ENCODE measurements at places on chromosomes 16 and 17.

DNA sequence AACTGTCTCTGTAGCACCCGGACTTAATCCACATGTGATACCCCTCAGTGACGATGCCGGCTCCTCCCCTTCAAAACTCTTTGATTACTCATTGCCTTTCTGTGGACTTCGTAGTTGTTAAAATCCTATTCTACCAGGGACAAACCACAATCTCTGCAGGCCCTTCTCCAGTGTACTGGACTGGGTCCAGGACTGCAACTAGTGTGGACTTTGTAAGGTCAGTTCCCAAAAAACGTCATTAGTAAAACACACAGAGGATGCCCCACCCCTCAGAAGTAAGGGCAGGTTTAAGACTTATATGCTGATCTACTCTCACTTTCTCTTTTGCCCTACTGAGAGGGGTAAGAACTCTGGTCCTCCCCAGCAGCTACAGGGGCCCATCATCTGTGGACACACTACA lies 10.5 kb upstream of the NUDT7 start:
- DNase-seq = no peak

DNA sequence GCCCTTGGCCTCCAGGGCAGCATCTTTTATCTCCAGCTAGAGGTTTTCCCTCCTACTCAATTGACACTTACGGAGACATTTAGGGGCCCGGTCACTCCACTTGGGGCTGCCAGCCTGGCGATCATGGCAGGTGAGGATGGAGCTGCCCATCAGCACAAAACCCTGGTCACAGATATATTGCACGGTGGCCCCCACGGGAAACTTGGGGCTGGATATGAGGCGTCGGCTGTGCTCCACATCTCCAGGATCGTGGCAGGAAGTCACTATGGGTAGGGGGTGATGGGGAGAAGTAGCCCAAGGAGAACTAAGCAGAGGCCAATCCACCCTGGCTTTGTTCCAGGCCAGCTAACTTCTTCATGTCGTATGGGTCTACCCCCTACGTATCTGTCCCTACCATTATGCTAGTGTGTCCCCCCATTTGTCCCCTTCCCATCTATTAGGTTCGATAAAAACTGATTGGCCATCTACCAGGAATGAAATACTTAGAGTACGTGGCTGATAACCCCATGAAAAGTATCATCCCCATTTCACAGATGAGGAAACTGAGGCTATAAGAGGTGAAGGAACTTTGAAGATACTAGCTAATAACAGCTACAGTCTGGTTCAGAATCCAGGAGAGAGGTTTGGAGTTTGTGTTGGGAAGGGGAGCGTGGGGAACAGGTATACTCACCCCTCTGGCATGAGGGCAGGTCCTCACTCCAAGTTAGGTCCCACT lies 6.1 kb upstream of the PHF12 start:
- DNase-seq = peak; percentile 49

- DNase-seq = no peak
Observed at GRCh38 chr17:57282296-57282695, 26.0 kb downstream of the MSI2 start.

DNA sequence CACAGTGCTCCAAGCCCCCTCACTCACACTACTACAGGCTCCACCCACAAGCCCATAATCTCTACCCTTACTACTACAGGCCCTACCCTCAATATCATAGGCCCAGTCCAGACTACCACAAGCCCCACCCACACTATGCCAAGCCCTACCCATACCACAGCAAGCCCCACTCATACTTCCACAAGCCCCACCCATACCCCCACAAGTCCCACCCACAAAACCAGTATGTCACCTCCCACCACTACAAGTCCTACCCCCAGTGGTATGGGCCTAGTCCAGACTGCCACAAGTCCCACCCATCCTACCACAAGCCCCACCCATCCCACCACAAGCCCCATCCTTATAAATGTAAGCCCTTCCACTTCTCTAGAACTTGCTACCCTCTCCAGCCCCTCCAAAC lies 13.8 kb downstream of the RIPOR1 start:
- DNase-seq = peak; percentile 76

- peak; percentile 89 for DNase-seq
Observed at GRCh38 chr17:74201250-74201649, 2.2 kb upstream of the RPL38 start.

DNA sequence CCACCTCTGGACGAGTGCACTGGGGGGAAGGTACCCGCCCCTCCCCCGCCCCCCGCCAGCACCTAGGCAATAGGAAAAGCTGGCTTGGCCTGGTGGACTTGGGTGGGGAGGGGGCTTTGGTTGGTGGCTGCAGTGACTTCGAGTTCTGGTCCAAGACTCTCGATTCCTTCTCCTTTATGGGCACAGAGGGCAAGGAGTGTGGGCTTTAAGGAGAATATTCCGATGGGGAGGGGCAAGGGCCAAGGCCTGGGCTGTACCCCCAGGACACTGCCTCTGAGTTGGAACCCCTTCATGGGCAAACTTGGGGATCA lies 409 bp downstream of the ACSF2 start:
- DNase-seq = no peak

DNA sequence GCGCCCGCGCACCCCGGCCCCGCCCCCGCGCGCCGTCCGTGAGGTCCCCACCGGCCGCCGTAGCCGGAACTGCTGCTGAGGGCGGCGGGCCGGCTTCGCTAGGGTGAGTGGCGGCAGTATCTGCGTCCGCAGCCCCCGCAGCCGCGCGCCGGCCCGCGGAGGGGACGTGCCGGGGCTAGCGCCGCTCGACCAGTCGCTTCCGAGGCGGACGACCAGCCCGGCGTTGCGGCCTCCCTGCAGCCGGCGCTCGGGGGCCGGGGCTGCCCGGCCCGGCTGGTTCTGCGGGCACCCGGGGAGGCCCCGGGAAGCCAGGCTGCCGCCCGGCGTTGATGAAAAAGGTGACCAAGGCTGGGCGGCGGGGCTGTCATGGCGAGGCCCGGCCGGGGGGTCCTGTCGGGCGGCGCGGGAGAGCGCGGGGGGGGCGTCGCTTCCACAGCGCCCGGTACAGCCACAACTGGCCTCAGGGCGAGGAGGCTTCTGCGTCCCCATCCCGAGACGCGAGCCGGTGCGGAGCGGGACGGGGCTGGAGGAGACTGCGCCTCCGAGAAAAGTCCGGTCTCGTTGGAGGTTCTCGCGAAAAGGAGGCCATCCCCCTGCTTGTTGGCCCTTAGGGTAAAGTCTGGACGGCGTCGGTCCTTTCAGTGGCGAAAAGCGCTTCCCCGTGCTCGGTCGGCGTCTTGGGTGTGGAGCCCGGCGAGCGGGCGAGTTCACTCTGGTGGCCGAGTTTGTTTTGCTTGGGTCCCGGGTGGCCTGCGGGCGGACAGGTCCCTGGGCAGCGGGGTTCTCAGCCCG lies at the start of gene CRAMP1:
Gene CRAMP1 (plus strand): TSS at position 41 of the 792 bp plus-strand sequence. CDS start 2,280 bp downstream, outside the sequence.
- peak; percentile 74 for DNase-seq

DNA sequence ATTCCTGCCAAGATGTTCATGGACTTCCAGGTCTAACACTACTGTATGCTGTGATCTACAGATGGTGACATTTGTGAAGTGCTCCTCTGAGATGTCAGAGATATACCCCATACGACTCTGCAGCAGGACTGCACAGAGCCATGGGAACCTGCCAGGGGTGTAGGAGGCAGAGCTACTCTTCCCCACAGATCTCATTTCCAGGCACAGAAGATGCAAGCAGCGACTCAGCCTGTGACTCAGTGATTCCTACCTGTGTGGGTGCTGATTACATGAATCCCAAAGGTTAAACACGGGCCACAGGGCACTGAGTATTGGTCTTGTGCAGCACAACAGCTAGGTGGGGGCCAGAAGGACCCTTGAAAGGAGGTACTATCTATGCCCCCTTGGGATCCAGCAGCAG lies 137.0 kb upstream of the SOX9 start:
- no peak for DNase-seq

- no peak for DNase-seq
Observed at GRCh38 chr16:85101956-85102630, 10.2 kb downstream of the CIBAR2 start.

DNA sequence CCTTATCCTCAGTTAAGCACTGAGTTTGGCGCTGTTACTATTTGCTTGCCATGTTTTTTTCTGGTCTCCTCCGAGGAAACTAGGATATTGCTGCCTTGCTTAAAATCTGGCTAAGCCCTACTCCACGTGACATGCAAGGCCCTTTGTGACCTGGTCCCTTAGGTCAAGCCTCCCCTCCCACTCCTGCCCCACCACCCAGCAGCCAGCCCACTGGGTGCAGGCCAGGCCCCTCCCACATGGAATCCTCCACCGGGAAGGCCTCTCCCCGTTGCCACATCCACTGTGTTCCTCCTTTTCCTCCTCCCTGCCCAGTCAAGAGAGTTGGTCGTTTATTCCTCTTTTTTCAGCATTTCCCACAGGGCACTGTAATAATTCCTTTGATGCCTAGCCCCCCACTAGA lies 16.2 kb downstream of the PSMD3 start:
- peak; percentile 79 for DNase-seq

DNA sequence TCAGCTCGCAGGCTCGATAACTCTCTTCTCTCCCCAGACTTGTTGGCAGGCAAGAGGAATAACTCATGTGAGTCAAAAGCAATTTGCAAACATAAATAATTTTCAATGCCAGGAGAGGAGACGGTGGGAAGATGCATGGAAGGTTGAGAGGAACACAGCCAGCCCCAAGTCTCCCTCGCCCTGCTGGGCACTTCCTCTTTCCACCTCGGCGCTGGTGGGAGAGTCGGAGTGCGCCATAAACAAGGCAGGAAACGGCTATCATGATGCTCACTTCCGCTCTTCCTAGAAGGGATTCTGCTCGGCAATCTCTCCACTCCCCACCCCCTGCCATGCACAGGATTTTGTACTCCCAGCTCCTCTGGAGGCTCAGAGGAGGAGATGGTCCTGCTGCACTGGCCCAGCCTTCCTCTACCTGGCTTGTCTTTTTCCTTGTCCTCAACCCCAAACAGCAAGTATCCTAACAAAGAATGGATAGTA lies 13.0 kb downstream of the CBX4 start:
- peak; percentile 68 for DNase-seq

DNA sequence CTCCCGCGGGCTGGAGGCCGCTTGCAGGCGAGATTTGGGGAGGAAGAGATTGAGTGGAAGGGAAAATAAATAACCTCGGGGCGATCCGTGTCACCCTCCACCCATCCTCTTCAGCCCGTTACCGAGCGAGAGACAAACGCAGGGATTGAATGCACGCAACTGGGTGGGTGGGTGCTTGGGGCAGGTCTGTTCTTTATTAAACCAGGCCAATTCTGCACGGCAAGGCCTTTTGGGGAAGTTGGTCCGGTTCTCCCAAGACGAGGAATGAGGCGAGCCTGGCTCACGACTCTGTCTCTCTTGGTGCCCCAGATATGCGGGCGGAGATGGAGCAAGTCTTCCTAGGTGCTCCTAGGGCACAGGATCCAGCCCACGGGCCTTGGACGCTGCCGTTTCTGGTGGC lies 396 bp upstream of the HOXB7 start:
- DNase-seq = no peak

DNA sequence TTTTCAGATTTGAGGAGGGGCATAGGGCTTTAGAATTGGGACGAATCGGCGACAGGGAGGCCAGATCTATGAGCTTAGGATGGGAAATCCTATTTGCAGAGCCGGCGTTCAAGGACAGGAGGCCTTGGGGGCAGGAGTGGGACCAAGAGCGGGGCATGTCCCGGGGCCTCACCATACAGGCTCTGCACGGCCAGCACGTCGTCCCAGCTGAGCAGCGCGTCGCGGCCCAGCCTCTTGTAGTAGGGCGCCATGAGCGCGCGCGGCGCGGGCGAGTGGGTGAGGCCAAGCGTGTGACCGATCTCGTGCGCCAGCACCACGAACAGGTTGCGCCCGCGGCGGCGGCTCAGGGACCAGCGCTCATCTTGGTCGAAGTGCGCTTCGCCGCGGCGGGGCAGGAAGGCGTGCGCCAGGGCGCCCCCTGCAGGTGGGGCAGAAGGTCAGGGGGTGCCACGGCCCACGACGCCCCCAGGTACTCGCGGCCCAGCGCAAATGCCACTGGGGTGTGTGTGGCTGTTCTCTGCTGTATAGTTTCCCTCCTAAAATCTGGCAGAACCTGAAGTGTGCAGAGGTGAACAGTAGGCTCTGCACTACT lies 9.3 kb downstream of the C17orf50 start:
- DNase-seq = no peak

GRCh38 chr16:57134982-57135381 lies 42.6 kb downstream of the CPNE2 start:
- no peak for DNase-seq

GRCh38 chr17:70644096-70644495 lies 474.8 kb downstream of the KCNJ2 start:
- no peak for DNase-seq

- no peak for DNase-seq
Observed at GRCh38 chr17:9292561-9292941, 271.2 kb downstream of the NTN1 start.

DNA sequence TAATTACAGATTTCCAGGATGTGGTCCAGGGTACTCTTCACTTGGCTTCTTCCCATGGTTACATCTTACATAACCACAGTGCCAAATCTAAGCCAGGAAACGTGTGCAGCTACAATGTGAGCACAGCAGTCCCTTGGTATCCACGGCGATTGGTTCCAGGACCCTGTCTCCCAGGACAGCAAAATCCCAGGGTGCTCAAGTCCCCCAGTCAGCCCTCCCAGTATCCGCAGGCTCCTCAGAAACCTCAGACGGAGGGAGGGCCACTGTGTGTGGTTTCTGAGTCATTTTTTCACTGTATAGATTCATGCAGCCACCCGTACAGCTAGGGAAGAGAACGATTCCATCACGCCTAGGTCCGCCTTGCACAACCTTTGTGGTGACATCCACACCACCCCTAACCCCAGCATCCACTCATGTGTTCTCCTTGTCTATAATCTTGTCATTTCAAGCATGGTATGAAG lies 11.1 kb upstream of the ATP2C2 start:
- DNase-seq = no peak

DNA sequence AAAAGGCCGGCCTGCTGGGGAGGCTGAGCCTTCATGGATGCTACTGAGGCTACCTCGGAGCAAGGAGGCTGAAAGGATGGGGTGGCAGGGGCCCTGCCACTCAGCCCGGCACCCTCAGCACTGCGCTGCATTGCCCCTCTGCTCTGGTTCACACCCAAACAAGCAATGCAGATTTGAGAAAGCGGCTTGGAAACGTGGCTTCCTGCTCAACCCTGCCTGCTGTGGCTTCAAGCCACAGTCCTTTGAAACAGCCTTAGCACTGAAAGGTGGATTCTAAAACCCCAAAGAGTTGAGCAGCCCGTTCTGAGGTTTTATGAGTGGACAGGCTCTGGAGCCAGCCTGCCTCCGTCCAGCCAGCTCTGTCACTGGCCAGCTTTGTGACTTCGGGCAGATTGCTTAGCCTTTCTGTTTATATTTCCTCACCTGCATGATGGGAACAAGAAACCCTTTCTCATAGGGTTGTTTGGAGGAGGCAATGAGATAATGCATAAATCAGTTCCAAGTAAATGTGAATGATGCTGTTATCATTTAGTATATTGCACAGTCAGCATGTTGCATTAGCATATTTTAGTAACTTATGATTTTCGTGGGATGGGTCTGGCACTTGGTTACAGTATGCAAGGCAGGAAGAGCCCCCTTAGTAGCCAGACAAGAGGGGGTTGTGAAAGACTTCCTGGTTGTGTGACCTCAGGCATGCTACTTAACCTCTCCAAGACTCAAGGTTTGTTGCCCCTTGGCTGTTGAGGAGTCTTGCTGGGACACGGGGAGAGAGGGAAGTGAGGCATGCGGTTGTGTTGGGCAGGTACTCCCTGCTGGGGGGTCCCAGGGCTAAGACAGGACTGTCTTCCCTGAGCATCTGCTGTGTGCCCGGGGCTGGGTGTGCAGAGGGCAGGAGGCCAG lies 23.6 kb downstream of the CRISPLD2 start:
- DNase-seq = no peak

GRCh38 chr17:42282478-42283080 lies 5.7 kb upstream of the STAT5A start:
- DNase-seq = peak; percentile 10
